Mesenteric fat pad (tissue), 1 donor: ENCODE measurements at places on chromosomes 16 and 17. TPM values are rescaled to one million over a fixed set of nuclear protein-coding genes. Genes with fewer than 3 reads are reported as not detected.

DNA sequence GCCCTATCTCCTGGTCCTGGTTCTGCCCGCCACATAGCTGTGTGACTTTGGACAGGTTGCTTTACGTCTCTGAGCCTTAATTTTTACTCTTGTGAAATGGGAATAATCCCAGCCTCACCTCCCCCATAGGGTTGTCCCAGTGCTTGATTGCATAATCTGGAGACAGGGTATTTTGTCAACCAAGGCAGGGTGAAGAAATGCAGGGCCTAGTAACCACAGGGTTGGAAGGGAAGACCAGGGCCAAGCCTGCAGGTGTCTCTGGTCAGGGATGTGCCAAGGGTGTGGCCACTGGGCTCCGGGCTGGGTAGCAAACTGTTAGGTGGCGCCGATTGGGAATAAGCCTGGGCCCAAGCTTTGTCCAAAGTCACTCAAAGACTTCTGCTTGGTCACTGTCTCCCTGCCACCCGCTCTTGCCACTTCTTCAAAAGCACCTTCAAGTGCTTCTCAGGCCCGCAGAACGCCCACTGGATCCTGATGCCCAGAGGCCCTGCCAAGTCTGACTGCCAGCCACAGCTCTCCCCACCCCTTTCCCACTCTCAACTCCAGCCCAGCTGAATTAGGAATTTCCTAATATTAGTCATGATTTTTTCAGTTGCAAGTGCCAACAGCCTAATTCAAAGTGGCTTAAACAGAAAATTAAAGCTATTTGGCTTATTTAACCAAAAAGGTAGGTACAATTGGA, 20.6 kb upstream of the COL1A1 start:
- no peak for DNase-seq

Gene CDIP1
- total RNA-seq = 24.8 TPM

Gene ZFPM1
- 4.8 TPM for total RNA-seq

Gene EMC6
- total RNA-seq = 34.7 TPM

Gene TNFSF13
- total RNA-seq = 26.3 TPM

GRCh38 chr16:79593074-79593531, 7.4 kb downstream of the MAF start:
- DNase-seq = no peak

- DNase-seq = no peak
These were observed 18.8 kb downstream of the RPH3AL start for GRCh38 chr17:333626-334396.

DNA sequence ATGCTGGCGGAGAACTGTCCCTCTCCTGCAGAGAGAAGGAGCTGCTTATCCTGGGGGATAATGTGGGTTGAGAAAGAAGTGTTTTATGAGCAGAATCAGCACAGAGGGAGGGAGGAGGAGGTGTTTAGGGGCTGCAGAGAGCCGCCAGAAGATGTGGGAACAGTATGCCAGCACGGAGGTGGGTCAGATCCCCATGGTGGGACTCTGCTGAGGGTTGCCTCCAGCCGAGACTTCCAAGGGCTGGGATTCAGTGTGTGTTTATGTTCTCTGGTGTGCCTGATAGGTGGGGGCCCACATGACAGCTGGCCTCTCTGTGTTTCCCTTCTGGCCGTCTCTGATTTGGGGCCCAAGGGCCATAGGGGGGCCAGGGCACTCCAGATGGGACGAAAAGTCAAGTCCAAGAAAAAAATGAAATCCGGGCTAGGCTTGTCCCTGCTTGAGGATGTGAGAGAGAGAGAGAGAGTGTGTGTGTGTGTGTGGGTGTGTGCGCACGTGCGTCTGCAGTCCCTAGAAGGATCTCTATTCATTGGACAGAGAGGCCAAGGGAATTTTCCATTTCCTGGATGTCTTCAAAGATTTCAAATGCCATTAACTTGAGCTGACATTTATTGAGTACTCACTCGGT, 21.6 kb downstream of the PRKCB start:
- no peak for DNase-seq

Gene NXPH3
- total RNA-seq = 3.8 TPM

Gene TMEM170A
- total RNA-seq = 17.3 TPM

DNA sequence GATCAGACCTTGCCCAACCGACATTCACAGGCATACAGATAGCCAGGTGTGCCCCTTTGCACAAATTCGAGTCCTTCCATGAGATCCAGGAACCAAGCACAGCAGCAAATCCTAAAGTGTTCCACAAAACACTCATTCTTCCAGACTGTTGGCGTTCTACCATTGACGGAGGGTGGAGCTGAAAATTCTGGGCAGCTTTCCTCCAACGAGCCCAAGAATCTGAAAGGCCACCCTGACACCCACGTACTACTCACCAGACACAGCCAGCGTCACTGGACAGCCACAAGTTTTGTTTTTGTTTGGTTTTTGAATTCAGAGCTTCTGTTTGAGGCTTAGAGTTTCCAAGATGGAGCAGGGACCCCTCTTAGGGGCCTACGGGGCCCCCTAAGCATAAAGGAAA, 83.8 kb downstream of the PMP22 start:
- DNase-seq = no peak

DNA sequence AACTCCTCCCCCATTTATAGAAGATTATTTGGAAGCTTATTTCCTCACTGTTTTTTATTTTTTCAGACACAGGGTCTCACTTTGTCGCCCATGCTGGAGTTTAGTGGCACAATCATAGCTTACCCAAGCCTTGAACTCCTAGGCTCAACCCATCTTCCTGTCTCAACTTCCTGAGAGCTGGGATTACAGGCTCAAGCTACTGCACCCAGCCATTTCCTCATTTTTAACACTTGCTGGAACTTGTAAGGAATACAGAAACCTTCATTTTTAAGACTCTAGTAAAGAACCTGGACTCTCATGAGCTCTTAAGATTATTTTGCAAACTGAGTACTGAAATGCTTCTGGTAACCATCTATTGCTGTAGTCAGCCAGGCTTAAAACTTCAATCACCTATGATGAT, 29.9 kb downstream of the KANSL1 start:
- DNase-seq = no peak

DNA sequence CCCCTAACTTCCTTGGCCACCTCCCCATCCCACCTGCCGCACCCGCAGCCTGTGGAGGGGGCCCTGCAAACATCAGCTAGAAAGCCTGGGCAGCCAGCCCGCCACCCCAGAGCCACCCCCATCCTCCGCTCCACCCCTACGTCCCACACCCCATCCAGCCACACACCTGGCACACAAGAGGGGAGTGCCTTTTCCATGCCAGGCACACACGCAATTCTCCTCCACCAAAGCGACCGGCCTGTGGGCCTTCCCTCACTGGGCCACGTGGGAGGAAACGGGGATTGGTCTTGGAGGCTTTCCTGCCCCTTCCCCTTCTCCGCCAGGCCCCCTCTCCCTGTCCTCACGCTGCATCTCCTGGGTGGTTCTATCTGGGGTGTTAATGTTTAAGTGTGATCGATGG, 48.7 kb upstream of the TNRC6C start:
- DNase-seq = no peak

Gene ZNF23
- total RNA-seq = 10.9 TPM

- DNase-seq = no peak
These were observed 1.8 kb upstream of the C1QTNF8 start for GRCh38 chr16:1097800-1098199.

Gene ZNF597
- total RNA-seq = 2.4 TPM

DNA sequence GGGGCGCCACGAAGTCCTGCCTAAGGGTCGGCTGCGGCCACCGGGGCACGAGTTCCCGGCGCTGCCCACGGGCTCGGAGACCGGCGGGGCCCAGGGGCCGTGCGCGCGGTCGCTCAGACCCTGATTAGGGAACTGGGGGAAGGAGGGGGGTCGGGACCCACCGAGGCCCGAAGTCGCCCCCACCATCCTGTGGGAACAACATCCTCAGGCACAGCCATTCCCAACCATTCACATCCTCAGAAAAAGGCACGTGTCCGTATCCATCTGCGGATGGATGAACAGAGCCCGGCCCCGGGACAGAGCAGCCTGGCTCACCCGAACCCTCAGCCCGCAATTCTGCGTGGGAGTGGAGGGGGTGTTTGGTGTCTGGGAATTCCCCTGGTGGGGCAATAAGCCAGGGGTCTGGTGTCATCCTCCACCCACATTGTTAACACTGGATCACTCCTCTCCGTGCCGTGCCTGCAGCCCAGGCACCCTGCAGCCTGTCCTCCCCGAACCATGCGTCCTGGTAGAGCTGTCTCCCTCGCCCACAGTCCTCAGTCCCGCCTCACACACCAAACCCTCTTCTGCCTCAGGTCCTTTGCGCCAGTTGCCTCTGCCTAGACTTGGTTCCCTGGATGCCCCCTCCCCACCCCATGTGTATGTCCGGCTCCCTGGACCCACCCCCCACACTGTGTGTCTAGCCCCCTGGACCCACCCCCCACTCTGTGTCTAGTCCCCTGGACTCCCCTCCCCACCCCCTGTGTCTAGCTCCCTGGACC, 789 bp upstream of the CCDC57 start:
- DNase-seq = no peak

Gene LPO
- not detected for total RNA-seq

- DNase-seq = no peak
These were observed 124.0 kb downstream of the SEC14L1 start for GRCh38 chr17:77264617-77265230.

Gene SCO1
- 42.9 TPM for total RNA-seq

Gene TCAP
- total RNA-seq = 0.64 TPM

Gene C16orf74
- 3.1 TPM for total RNA-seq

GRCh38 chr17:77433385-77434135, 292.8 kb downstream of the SEC14L1 start:
- DNase-seq = no peak

- DNase-seq = no peak
These were observed 679.0 kb upstream of the CA10 start for GRCh38 chr17:52837492-52837891.

GRCh38 chr16:53111078-53111791, 56.4 kb downstream of the CHD9 start:
- no peak for DNase-seq

DNA sequence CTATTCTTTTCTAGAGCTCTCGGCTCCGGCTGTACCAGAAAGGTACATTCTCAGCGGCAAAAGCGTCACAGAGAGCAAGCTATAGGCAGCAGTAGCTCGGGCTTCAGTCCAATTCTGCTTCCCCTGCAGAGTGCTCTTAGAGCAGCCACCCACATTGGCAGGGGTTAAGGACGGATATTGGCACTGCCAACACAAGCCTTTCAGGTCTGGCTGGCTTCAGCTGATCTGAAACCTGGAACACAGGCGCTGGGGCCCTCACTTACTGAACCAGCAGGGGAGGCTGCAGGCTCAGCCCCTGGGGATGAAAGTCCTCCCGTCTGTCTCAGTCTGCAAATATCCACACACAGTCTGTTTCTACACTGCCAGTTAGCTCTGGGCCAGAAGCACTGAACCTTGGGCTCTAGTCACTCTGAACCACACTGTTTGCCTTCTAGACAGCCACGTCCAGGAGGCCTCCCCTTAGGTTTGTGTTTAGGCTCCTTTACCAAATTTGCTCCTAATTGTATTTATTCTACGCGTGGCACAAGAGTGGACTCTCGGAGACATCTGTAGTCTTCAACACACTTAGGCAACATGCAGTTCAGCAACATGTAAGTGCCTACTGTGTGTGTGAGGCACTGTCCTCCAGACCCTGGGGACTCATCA, 40.1 kb downstream of the HIC1 start:
- DNase-seq = no peak

Gene CCL17
- total RNA-seq = not detected

Gene ASPA
- 10.1 TPM for total RNA-seq

DNA sequence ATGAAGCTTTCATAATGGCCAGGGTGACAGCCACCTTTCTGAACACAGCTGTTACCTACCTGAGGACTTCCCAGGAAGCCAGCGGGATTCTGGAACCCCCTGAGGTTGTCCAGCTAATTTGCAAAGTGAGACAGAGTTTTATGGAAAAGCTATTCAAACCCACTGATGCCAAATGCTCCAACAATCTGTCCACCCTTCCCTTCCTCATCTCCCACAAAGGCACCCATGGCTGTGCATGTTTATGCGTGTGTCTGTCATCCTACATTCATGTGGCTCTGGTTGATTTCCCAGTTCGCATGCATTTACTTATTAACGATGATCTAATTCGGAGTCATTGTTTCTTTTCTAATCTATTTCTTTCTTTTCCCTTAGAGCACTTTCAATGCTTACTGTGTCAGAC, 217.1 kb downstream of the SLC39A11 start:
- DNase-seq = no peak

DNA sequence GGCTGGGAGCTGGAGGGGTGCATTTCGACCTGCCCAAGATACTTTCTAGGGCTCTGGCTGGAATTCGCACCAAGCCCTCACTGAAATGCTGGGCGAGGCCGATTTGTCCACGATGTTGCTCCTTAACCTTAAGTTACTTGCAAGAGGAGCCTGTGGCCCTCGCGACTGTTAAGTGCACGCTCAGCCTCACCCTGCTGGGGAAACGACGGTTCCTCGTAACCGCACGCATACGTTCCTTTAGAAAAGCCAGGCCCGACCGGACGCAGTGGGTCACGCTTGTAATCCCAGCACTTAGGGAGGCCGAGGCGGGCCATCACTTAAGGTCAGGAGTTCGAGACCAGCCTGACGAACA, 607 bp upstream of the NCOR1 start:
- DNase-seq = peak; percentile 90

Gene IGSF6
- 14.7 TPM for total RNA-seq

DNA sequence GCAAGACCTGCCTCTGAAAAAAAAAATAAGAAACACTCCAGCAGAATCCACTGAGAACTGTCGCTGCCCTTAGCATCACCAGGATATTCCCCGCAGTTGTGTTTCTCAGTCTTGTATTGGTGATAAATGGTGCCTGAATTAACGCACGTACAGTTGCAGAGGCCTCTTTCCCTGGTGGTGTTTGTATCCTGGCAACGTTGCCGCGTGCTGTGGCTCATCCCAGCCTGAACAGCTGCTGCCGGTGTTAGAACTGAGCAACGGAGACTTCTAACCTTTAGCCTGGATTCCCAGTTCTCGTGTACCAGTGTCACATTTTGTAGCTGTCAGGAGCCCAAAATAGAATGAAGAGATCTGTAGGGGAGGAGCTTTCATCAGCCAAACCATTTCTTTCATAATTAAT, 4.8 kb downstream of the MLYCD start:
- no peak for DNase-seq
